MV-4-11 (cell line): ENCODE measurements at places on chromosomes 16 and 17.

DNA sequence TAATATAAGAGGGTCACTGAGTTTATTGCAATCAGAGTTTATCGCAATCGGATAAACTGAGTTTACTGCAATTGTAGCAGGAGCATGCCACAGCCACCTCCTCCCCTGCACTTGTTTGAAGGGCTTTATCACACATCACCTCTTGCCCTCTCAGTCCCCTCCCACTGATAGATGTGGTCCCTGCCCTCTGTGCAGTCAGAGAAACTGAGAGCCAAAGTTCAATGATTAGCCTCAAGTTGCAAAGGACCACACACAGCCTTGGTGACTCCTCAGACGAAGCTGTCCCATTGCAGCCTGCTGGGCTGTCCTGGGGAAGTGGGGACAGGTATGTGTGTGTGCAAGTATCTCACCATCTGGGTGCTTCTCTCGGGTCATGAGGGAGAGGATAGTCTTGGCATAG lies 13.6 kb downstream of the ACLY start:
- no peak for DNase-seq

DNA sequence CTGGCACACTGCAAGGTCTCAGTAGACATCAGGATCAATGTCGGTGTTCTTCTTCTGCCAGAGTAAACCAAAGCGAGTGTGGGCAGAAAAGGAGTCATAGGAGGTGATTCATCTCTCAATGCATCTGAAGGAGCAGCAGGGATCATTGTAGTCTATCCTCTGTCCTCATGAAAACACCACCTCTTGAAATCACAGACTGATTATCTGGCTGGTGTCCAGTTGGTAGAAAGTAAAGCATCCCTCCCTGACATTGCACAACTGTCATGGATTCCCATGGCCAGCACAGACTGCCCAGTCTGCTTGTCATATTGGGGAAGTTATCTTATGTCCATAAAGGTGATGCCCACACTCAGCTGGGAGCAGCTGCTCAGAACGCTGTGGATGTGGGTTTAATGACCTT lies 74.1 kb downstream of the ABCC12 start:
- DNase-seq, result no peak

GRCh38 chr17:17350491-17351355 lies 47.5 kb downstream of the NT5M start:
- no peak for DNase-seq

DNA sequence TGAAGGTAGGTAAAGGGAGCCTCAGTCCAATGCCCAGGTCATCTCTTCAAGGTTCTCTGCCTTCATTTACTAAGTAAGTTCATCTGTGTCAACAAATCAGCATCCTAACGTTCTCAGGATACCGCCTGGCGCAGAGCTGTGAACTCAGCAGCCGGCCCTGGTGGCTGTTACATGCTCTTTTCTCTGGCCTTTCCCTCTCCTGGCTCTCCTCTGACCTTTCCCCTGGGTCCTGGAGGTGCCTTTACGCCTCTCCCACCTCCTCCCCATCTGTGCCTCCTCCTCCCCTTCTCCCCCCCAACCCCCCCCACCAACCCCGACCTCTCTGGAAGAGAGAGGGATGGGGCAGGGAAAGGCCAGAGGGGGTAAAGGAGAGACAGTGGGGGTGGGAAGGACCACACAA lies 19.5 kb downstream of the COTL1 start:
- DNase-seq, result no peak

GRCh38 chr16:69049146-69049545 lies 56.3 kb upstream of the HAS3 start:
- no peak for DNase-seq

DNA sequence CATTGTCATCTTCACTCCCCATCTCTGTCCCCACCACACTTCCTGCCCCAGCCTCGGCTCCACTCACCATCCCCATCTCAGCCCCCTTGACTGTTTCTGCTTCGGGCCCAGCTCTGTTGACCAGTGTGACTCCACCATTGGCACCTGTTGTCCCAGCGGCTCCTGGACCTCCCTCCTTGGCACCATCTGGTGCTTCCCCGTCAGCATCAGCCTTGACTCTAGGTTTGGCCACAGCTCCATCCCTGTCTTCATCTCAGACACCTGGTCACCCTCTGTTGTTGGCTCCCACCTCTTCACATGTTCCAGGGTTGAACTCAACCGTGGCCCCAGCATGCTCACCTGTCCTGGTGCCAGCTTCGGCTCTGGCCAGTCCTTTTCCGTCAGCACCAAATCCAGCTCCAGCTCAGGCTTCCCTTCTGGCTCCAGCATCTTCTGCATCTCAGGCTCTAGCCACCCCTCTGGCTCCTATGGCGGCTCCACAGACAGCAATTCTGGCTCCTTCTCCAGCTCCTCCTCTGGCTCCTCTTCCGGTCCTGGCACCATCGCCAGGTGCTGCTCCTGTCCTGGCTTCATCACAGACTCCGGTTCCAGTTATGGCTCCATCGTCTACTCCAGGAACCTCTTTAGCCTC lies 24.4 kb upstream of the PHKG2 start:
- DNase-seq, result no peak

DNA sequence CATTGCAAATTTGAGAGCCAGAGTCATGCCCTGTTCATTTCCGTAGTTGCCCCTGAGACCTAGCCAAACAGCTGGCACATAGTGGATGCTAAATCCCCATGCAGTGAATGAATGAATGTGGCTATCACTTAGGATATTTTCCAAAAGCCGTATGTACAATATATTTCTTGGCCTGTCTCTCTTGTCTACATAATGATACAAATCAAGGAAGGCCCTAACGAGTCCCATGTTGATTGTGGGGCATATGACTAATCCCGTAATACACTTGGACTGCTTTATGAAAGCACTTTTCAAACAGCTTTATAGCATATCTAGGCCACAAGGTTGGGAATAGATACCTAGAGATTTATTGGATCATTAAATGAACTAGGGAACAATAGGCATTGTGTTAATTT lies 478.0 kb downstream of the SLC39A11 start:
- DNase-seq, result no peak

DNA sequence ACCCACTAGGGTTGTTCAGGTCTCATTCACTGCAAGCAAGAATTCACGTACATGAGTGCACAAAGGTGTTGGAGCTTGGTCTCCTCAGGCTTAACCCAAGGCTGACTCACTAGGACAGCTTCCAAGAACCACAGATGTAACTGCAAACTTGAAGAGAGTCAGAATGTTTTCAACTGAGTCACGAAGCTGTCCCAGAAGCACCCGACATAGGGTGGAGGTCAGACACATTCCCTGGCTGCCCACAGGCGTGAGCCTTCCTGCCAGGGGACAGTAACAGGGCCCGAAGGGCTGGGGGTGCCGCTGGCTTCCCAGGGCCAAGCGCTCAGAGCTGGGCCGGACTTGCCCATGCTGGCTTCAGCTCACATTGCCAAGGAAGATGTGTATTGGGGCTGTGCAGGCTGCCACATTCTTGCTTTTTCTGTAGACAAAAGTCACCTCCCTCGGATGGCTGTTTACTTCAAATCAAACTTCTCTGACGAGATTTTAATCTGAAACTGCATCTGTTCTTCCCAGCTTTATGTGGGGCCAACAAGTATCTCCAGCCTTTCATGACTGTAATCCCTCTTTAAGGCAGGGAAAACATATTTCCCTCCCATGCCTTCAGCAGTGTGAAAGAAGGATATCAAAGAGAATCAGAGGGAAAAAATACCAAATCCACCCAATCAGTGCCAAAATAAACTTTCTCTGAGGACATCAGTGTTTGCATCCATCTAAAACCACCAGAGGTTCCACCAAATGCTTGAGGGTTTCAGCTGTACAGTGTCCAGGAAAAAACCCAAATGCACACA lies 14.3 kb downstream of the CMTM3 start:
- no peak for DNase-seq

DNA sequence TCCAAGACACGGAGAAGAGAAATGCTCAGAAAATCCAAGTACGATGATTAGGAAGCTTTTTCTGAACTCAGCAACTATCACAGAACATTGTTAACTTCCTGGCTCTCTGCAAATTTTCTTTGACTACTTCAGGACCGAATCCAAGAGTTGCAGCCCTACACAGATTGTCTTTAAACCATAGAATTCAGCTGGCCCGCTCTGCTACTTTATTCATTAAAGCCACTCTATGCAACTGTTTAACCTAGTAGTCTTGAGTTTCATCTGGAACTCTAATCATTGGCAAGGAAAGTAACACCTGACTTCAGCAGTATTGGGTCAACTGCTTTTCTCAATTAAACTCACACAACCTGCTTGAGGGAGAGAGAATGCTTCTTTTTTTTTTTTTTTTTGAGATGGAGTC lies 210.1 kb downstream of the SLC39A11 start:
- DNase-seq, result no peak

DNA sequence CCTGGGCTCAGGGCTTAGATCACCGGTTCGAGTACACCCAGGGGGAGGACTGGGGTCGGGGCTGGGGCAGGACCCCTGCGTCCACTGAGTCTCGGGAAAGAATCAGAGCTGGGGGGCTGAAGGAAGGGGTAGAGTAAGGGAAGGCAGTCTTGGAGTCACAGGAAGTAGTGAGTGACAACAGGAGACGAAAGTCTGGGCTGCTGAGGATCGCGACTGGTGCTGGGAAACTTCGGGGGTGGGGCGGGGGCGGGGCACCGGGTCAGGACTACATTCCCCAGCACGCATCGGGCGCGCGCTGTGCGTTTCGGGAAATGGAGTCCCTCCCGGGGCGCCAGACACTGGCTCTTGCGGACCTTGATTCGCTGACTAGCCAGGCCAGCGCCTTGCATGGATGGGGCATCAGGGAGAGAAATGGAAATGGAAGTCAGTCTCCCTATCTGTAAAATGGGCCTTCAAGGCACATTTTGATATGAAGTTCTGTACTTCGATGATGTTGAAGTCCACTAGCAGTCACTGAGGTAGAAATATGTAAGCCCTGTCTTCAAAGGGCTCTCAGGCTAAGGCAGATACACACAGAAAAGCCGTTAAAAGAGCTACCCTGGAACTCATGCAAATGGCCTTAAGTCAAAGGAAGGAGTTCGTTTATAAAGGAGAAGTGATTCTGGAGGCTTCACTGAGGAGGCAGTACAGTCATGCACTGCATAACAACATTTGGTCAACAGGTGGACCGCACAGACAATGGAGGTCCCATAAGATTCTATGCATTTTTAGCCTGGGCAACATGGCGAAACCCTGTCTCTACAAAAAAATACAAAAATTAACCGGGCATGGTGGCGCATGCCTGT lies 697 bp downstream of the CTF1 start:
- peak; percentile 89 for DNase-seq

DNA sequence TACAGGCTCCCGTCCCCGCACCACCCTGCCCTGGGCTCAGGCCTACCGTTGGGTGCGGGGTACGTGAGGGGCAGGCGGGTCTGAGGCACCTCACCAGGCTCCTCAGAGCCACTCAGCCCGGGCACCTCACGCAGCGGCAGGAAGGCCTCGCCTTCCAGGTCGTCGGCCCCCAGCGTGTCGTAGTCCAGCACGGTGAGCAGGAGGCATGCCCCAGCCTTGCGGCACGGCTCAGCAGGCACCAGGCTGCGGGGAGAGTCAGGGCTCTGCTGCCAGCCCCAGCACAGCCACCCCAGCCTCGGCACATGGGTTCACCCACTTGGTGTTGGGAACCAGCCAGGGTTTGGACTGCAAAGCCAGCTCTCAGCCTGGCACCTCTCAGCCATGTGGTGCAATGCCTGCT lies 15.5 kb downstream of the UNC13D start:
- no peak for DNase-seq

GRCh38 chr16:57069635-57070370 lies 22.6 kb upstream of the CPNE2 start:
- peak; percentile 26 for DNase-seq

GRCh38 chr16:1784977-1785845 lies 2.5 kb downstream of the NUBP2 start:
- DNase-seq, result no peak

DNA sequence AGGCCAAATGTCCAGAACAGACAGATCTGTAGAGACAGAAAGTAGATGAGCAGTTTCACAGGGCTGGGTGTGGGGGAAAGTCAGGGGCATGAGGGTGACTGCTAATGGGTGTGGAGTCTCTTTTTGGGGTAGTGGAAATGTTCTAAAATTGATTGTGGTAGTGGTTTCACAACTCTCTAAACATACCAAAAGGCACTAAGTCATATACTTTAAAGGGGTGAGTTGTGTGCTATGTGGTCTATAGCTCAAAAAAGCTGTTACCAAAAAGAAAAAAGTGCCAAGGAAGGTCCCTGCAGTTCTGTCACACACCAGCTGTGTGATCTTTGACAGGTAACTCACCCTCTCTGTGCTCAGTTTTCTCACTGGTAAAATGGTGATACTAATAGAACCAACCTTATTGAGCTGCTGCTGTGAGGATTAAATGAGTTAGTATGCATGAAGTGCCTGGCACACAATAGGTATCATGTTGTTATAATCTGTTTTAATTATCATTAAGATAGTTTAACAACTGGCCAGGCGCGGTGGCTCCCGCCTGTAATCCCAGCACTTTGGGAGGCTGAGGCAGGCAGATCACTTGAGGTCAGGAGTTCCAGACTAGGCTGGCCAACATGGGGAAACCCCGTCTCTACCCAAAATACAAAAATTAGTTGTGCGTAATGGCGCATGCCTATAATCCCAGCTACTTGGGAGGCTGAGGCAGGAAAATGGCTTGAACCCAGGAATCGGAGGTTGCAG lies 10.3 kb downstream of the ITGAX start:
- peak; percentile 94 for DNase-seq

DNA sequence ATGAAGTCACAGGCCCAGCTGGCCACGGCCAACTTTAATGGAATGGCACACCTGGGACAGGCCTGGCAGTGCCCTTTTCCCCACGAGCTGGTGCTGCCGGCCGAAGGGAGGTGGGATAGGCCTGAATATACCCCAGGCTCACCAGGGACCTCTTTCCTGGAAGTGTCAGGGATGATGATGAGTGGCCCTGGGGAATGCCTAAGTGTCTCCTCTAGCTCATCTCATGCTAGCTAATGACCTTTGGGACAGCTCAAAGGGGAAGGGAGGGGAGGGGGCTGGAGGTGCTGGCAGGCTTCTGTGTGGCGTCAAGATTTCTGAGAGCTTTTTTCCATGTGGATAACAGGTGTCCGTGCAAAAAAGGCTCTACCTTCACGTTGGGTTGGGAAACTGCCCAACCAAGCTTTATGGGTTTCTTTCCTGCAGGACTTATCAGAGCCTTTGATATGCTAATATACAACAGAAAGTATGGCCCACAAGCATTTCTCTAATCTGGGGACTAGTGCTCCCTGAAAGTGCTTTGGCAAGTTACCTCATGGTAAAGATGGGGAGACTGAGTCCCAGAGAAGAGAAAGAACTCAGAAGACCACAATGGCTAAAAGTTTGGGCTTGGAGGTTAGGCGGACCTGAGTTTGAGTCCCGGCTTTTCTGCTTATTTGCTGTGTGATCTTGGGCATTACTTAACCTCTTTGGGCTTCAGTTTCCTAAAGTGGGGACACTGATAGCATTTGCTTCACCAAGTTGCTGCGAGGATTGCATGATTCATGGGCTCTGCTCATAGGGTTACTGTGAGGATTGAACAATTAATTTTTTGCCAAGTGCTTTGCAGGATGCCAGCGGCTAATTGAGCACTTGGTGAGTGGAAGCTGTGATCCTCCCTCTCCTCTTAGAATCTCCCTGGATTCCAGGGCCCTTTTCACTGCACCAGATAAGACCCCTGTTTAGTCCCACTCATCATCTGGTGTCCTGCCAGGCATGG lies 14.0 kb downstream of the ADGRG1 start:
- no peak for DNase-seq
